ENCODE measurements at places on chromosomes 7 and 10. TPM values are rescaled to one million over a fixed set of nuclear protein-coding genes. Genes with fewer than 3 reads are reported as not detected.

Gene PLEKHA1
- 42.3 TPM for total RNA-seq

Gene PGAM2
- 1.6 TPM for total RNA-seq

Gene FAM107B
- 28.4 TPM for total RNA-seq

Gene TMEM72
- not detected for total RNA-seq

Gene POU6F2
- total RNA-seq, result 0.69 TPM

Gene PPP1R17
- total RNA-seq, result not detected

Gene AGBL3
- 5.6 TPM for total RNA-seq
